ENCODE measurements at places on chromosomes 6 and 20. TPM values are rescaled to one million over a fixed set of nuclear protein-coding genes. Genes with fewer than 3 reads are reported as not detected.
A peak's percentile ranks its signal among the peaks of the same experiment; 100 is the strongest.

- H3K36me3 ChIP-seq, result no peaks in the 10 kb centered on the region
- H3K27ac ChIP-seq, result no peak overlapping the region
- no peak for DNase-seq
- no peaks in the 10 kb centered on the region for H3K4me1 ChIP-seq
Measured at GRCh38 chr20:3434232-3434631, 26.8 kb upstream of the DNAAF9 start.

- H3K4me3 ChIP-seq, result no peak overlapping the region
- H3K27ac ChIP-seq, result no peak overlapping the region
- no peaks in the 10 kb centered on the region for H3K36me3 ChIP-seq
- H3K27me3 ChIP-seq, result no peaks in the 10 kb centered on the region
- no peaks in the 10 kb centered on the region for H3K4me1 ChIP-seq
Measured at GRCh38 chr6:165098165-165098564, 211.2 kb downstream of the C6orf118 start.

- H3K4me1 ChIP-seq, result no peaks in the 10 kb centered on the region
- no peaks in the 10 kb centered on the region for H3K36me3 ChIP-seq
- H3K27ac ChIP-seq, result no peak overlapping the region
- no peaks in the 10 kb centered on the region for H3K27me3 ChIP-seq
- no peak for DNase-seq
- no peak overlapping the region for H3K4me3 ChIP-seq
Measured at GRCh38 chr6:108966251-108966650, 118.0 kb downstream of the ARMC2 start.

GRCh38 chr6:169044381-169045230, 209.0 kb downstream of the THBS2 start:
- peaks cover 8% of the 10 kb centered on the region for H3K4me1 ChIP-seq
- peak overlapping the region; percentile 56 for H3K27ac ChIP-seq
- no peaks in the 10 kb centered on the region for H3K36me3 ChIP-seq
- no peak for DNase-seq

Gene OR2H1
- not detected for total RNA-seq
